ENCODE measurements at places on chromosomes 3 and 15.

DNA sequence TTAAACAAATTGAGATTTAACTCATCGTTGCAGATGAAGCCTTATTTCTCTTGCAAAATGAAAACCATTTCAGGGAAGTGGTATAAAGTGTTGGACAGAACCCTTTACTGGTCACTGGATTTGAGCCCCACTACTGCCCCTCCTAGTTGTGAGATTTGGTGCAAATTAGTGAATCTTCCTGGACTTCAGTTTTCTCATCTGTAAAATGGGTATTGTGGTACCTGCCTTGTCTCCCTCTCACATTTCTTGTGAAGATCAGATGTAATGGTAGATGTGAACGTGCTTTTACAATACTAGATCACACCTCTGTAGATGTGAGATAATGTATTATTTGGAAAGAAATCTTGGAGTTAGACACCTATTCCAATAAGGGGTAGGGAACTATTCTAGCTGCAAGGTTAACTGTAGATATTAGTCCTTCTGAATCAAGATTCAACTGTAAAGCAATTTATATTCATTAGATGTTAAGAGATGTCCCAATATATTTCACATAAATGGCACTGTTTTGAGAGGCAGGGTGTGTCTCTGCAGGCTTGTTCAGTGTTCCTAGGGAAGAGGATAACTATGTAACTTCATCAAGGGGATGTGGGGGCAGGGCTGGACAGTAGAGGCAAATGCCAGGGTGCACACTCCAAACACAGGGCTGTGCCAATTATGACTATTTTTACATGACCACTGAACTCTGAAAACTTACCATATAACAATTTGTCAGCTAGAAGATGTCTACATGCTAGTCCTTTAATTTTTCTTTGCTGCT is 112.4 kb upstream of the PFN2 start:
- DNase-seq, result no peak

- DNase-seq, result peak; percentile 14
These were observed 192.6 kb upstream of the RARB start for GRCh38 chr3:25235466-25235865.

GRCh38 chr3:188721990-188722389 is 449.8 kb upstream of the TPRG1 start:
- DNase-seq, result peak; percentile 42

- no peak for DNase-seq
These were observed 92.7 kb downstream of the UACA start for GRCh38 chr15:70670680-70671079.

- no peak for DNase-seq
These were observed 279.8 kb downstream of the ZPLD1 start for GRCh38 chr3:102714567-102714966.

- DNase-seq, result peak; percentile 56
These were observed 39.6 kb downstream of the HGD start for GRCh38 chr3:120642368-120642948.

GRCh38 chr3:47423548-47424145 is 42.8 kb downstream of the PTPN23 start:
- no peak for DNase-seq

- DNase-seq, result no peak
These were observed 30.0 kb downstream of the HMCES start for GRCh38 chr3:129308636-129309035.

- DNase-seq, result peak; percentile 96
These were observed 34.5 kb downstream of the PRICKLE2 start for GRCh38 chr3:64190517-64191515.

GRCh38 chr3:14787630-14788029 is 31.1 kb upstream of the FGD5 start:
- no peak for DNase-seq

DNA sequence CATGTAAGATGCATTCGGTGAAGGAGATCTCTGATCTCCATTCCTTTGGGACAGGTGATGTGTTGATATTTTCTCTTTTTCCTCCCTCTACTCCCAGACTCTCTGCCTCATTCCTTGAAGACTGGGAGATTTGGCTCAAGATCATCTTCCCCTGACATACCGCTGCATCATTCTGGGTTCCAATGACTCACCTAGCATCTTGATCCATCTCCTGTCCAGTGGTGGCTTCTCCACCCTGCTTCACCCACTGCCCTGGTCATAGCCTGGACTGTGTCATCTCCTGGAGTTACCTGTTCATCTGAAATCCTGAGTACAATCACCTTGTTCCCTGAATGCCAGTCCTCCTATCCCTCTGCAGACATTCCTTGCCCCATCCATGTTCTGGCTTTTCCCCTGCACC is 57.4 kb upstream of the TRAK1 start:
- DNase-seq, result no peak

GRCh38 chr3:129481766-129482332 is 41.8 kb downstream of the IFT122 start:
- peak; percentile 48 for DNase-seq

DNA sequence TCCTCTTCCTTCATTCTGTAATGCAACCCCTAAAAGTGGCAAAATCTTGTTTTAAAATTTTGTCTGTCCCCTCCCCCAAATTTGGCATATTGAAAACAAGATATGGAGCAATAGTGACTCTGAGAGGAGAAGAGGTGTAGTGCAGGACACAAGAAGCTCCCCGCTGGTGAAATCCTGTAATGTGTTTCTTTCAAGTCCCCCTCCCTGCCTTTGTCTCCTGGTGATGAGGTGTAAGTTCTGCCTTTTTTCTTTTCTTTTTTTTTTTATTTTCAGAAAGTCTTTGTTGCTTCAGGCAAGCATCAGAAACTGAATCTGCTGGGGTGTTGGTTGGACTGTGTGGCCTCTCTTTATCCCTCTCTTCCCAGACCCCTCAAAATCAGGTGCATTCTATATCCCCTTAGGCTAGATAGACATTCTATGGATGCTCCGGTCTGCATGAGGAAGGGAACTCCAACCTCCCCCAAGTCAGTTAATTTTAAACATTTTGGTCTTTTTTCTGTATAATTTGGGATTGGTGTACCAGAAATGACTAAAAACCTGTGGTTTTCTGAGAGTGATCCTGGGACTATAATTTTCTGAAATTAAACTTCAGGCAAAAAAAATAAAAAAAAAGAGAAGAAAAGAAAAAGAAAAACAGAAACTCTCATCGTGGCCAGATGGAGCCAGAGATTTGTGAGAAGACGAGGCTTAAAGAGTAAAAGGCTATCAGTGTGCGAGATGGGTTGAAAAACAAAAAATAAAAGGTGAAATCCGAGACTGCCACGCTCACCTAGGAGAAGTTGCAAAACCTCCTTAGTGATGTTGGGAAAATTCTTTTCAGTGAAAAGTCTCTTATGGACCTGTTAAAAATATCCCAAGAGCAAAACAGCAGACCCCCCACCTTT is 21.4 kb downstream of the ACKR2 start:
- DNase-seq, result peak; percentile 42

GRCh38 chr15:31237043-31237324 is 89.7 kb upstream of the KLF13 start:
- no peak for DNase-seq

DNA sequence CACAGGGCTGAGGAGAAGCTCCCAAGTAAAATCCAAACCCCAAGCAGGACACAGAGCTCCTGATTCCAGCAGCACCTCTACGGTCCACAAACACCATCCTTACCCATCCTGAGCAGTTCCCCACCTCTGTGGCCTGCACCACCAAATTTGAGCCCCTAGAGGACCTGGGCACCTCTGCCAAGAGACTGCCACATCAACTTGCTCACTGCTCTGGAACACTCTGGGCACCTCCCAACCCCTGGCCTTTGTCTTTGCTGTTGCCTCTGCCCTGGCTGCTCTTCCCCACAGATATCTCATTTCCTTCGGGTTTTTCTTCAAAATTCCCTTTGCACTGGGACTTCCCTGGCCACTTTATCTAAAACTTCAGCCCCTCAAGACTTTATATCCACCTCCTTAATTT is 5.8 kb downstream of the RLBP1 start:
- DNase-seq, result no peak

DNA sequence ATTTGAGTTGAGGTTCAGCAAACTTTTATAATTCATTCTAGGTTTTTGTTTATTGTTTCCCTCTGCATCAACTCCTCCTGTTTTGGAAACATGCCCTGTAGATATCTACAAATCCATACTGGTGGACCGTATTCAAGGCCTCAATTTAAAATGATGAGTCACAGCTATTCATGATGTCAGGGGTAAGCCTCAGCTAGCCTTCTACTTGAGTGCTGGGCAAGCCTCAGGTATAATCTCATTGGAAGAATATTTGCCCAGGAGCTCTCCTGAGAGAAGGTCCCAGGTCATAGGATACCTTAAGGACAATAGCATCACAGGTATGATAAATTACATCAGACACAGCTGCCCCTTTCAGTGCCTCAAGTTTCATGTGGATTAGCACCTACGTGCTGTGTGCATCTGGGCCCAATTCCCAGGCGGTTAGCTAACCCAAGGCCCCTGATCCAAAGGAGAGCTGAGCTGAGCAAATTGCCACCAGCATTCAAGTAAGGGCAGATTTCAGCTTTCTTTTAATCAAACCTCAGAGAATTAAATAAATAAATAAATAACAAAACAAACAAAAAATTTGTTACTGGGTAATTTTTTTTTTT is 87.5 kb downstream of the KCNMB2 start:
- peak; percentile 9 for DNase-seq

- DNase-seq, result no peak
These were observed 325 bp downstream of the ALCAM start for GRCh38 chr3:105367063-105367405.

- peak; percentile 24 for DNase-seq
These were observed 116.1 kb upstream of the P2RY1 start for GRCh38 chr3:152718810-152719209.

DNA sequence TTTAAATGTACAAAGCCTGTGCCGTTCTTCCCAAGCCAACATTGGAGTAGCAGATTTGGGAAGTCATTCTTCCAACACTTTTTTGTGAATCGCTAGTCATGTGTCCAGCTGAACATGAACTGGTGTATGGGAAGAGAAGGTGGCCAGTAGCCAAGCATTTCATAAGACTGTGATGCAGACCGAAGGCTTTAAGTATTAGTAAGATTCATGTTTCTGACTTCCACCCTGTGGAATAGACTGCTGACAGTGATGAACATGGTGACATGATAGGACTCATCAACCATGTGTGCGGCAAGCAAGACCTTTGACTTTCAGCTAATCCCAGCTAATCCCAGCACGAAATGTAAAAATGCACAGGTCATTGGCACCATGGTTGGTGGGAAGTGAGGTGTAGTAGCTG is 48.3 kb upstream of the THSD4 start:
- DNase-seq, result peak; percentile 83

Measured in fibroblast of villous mesenchyme (primary cell).